ENCODE measurements at places on chromosomes 5 and 9.

- DNase-seq = no peak
Observed at GRCh38 chr9:93709600-93710369, 133.4 kb downstream of the PHF2 start.

DNA sequence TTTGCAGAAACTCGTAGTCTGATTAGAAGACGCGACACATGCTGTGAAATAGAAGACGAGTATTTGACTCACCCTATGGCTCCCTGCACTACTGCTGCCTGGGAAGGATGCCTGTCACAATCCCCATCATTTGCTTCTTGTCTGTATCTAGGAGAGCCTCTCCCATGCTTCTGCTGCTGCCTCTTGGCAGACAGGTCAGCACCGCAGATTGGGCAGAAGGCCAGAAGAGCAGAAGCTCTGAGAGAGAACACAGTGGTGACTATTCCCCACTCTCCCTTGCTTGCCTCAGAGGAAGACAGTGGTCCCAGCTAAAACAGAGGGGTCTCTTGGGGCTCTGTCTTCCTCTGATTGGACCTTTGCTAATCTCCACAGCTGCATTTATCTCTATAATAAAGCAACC is 84.0 kb upstream of the SMIM32 start:
- no peak for DNase-seq

DNA sequence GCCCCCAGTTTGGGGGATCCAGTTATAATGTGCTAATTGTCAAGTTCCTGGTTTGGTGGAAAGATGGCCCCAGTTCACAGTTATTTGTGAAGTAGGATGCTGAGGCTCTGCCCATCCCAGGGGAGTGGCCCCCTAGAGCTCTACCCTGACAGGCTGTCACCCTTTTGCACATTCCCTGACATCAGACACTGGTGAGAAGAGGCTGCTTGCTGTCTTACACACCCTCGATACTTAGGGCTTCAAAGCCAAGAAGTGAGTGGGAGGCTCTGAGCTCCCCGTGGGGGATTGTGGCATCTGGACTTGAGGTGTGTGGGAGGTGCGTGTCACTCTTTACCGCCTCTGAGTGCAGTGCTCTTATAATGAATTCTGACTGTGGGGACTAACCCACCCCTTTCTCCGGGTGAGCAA is 168.5 kb downstream of the DOCK2 start:
- DNase-seq = no peak

DNA sequence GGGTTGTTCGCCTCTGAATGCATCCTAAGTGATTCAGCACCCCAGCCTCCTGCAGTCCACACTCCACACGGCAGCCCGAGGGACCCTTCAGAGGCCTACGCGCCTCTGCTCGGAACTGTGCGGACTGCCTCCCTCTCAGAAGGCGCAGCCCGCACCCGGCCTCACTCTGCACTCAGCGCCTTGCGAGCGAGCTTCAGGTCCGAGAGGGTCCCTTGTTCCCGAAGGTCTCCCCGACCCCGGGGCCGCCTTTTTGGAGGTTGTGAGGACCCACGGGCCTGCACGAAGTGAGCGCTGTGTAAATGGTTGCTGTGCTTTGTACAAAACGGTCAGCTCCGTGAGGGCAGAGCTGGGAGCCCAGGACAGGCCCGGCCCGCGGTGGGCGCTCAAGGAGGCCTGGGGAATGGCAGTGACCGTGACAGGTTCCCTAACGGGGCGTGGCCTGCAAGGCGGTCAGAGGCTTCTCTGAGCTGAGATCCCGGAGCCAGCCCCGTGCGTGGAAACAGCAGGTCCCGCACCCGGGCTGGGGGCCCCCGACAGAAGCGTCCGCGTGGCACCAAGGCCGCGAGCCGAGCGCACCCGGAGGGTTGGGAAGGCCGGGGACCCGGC is 698 bp upstream of the CACNA1B start:
- no peak for DNase-seq

DNA sequence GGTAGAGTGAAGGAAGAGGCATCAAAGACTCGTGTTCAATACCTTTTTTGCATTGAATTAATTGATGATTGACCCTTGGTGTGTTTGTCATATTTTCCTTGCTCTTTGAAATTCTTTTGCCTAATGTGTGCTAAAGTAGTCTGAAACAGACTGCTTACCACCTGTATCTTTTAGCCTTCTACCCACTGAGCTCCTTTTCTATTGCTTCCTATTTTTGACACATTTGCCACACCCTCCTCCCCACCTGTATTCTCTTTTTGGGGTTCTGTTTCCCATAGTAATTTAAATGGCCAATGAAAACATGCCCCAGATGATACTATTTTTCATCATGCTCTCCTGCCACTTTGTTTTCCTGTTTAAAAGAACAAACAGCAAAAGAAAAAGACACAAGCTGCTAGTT is 78.5 kb downstream of the ZCCHC7 start:
- DNase-seq = no peak

- DNase-seq = no peak
Observed at GRCh38 chr5:57231607-57232006, 57.7 kb downstream of the GPBP1 start.

DNA sequence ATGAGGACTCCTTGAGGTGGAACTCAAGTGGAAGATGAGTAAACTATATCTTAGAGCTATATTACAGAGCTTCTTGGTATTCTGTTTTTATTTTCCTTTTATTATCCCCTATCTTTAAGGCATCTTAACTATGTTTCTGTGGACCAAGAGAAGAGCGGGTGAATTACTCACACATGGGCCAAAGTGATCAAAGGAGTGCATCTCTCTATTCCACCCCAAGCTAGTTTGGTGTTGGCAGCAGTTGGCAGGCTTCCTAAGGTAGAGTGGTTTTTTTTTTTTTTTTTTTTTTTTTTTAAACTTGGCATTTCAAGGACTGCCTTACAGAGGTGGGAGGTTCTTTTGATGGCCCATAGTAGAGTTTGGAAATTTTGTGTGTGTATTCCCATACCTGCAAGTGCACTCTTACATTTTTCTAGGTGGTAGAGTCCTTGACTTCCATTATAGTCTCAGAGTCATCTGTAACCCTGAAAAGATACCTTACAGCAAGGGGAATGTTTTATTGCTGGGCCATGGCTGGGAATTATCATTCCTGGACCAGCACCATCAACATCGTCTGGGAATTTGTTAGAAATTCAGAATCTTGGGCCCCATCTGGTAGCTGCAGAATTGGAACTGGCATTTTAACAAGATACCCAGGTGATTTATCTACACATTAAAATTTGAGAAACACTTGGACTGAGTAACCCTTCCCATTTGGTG is 51.0 kb downstream of the ARHGAP26 start:
- DNase-seq = no peak

GRCh38 chr9:82940376-82940775 is 122.6 kb downstream of the RASEF start:
- no peak for DNase-seq

- DNase-seq = no peak
Observed at GRCh38 chr9:113646946-113647914, 183.7 kb downstream of the RGS3 start.
